T follicular helper cell (primary cell): ENCODE measurements at places on chromosomes 11 and 22.

- no peak for DNase-seq
These were observed 359.3 kb downstream of the CADM1 start for GRCh38 chr11:115144914-115145313.

DNA sequence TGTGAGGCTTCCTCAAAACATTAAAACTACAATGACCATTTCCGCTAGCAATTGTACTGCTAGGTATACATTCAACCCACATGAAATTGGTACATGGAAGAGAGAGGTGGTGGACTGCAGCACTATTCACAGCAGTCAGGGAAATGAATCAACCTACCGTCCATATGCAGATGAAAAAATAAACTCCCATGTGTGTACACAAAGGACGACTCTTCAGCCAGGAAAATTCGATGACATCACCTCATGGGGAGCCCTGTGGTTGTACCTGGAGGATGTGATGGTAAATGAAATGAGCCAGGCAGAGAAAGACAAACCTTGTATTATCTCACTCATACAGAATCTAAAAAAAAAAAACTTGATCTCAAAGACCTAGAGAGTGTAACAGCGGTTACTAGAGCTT lies 23.3 kb downstream of the RFPL3 start:
- DNase-seq, result no peak

DNA sequence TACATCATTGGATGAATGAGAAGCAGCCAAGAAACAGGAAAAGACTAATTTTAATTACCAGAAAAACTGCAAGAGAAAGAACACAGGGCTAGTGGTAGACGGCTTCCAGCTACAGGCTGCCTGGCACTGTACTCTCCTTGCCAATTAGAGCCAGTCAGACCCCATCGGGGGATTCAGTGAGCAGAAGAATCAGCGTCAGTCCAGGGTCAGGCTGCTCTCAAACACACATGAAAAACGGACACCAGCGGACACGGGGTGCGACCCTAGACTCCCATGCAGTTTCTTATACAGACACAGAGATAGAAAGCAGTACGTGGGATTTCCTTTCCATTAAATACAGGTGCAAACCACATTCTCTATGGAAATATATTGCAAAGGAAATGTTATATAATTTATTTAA lies 1.1 kb upstream of the CNTN5 start:
- DNase-seq, result no peak

DNA sequence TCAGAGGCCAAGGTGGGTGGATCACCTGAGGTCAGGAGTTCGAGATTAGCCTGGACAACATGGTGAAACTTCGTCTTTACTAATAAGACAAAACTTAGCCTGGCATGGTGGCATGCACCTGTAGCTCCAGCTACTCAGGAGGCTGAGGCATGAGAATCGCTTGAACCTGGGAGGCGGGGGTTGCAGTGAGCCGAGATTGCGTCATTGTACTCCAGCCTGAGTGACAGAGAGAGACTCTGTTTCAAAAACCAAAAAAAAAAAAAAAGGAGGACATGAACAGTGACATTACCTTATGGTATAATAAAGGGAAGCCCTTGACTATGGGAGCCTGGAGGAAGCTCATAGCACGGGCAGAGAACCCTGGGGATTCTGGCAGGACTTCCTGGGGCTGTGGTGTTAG lies 16.5 kb upstream of the PLEKHB1 start:
- no peak for DNase-seq

GRCh38 chr11:91730057-91730456 lies 494.6 kb upstream of the FAT3 start:
- no peak for DNase-seq

DNA sequence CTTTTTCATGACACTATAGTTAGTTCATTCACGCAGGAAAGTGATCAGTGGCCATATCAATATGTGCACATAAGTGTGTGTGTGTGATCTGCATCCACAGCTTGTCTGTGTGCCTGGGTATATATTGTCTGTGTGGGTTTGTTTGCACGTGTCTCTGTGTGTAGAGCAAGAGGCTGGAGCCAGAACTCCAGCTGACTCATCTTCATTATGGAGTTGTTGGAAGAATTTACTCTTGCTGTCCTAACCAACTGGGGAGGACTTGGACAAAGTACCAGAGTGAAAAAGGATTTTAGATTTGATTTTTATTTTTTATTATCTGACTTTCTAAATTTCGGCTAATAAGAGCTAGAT lies 63.9 kb downstream of the TP53I11 start:
- no peak for DNase-seq

DNA sequence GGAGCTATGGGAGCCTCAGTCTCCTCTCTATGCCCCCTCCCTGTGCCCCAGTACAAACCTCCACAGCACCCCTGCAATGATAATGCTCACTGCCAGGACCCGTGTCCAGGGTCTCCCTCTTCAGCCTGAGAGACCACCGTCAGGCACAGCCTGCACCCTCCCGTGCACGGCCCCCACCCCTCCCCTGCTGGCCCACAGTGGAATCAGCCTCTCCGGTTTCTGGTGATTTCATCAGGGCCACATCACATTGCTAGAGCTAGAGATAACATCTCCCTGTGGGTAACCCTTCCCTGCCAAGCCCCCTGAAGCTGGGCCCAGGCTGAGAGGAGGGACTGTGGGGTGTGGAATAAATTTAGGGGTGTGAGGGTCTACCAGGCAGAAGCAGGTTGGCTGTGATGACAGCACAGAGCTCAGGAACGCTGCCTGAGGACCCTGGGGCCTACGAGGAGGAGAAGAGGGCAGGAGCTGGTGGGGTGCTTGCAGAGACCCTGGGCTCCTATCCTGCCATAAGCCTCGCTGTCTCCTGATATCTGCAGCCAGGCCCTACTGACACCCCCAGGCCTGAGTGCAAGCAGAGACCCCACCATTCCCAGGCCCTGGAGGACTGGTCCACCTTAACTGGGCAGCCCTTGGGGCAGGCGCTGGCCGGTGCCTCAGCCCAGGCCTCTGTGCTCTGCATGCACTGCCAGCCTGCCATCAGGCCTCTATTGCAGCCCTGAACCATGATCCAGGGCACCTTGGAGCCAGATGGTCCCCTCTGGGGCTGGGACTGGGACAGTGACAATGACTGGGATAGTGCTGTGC lies at the start of gene KLHDC7B:
Gene KLHDC7B (plus strand): TSS at position 378 of the 804 bp plus-strand sequence. CDS start 345 bp downstream, at position 723.
- DNase-seq, result no peak
